CD8-positive, alpha-beta memory T cell (primary cell): ENCODE measurements at places on chromosomes 1 and 21. TPM values are rescaled to one million over a fixed set of nuclear protein-coding genes. Genes with fewer than 3 reads are reported as not detected.

The PRPF38A gene
- total RNA-seq: 123 TPM

DNA sequence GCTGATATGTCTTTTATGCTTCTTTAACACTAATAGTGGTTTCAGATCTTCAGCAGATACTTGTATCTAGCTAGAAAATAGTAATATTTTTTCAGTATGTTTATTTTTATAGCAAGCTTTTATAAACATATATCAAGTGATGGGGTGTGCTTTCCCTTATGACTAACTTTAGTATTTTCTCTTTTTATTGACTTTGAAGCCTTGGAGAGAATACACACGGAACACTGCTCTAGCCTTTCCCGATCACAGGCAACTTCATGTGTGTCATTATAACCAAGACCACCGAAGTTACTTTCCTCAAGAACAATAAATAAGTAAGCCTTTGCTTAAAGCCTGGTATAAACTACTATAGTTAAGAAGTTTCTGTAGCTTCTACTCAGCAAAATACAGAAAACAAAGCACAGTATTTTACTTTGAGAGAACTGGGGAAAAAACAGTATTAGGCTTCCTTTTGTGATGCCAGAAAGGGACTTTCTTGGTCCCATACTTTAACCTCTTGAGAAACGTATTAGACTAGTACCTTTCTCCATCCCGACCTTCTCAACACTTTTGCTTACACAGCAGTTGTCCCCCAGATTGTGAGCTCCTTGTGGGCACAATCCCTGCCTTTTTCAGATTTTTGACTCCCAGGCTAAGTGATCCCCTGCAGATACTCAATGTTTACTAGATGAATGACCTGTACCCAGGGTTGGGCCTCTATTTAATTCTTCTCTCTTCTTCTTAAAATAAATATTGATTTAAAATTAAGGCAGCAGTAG is 3.3 kb downstream of the ADSS2 start:
- no peaks in the 10 kb centered on the region for H3K27me3 ChIP-seq
- DNase-seq: no peak
- no peaks in the 10 kb centered on the region for H3K36me3 ChIP-seq
- no peak overlapping the region for H3K27ac ChIP-seq

DNA sequence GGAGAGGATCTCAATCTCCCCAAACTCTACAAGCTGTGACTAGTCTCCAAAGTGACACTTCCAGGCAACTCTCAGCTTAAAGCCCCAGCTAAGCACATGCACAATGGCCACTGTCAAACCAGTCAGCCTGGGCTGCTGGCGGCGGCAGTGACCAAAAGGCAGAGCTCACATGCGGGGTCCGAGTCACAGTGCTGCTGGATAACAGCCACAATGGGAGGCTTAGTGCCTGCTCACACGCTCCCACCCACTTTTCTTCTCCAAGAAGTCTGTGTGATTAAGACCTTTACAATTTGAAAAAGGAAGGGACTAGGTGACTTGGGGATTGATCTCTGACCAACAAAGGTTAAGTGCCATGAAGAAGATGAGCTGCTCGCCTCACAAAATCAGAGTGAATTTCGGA is 16.8 kb downstream of the RIPK4 start:
- H3K4me1 ChIP-seq: no peaks in the 10 kb centered on the region
- no peak overlapping the region for H3K4me3 ChIP-seq
- no peaks in the 10 kb centered on the region for H3K27me3 ChIP-seq

- H3K4me1 ChIP-seq: no peaks in the 10 kb centered on the region
- no peak overlapping the region for H3K27ac ChIP-seq
- H3K27me3 ChIP-seq: no peaks in the 10 kb centered on the region
- H3K36me3 ChIP-seq: no peaks in the 10 kb centered on the region
- no peak overlapping the region for H3K4me3 ChIP-seq
Observed at GRCh38 chr1:171674431-171675405, 22.2 kb upstream of the MYOC start.

DNA sequence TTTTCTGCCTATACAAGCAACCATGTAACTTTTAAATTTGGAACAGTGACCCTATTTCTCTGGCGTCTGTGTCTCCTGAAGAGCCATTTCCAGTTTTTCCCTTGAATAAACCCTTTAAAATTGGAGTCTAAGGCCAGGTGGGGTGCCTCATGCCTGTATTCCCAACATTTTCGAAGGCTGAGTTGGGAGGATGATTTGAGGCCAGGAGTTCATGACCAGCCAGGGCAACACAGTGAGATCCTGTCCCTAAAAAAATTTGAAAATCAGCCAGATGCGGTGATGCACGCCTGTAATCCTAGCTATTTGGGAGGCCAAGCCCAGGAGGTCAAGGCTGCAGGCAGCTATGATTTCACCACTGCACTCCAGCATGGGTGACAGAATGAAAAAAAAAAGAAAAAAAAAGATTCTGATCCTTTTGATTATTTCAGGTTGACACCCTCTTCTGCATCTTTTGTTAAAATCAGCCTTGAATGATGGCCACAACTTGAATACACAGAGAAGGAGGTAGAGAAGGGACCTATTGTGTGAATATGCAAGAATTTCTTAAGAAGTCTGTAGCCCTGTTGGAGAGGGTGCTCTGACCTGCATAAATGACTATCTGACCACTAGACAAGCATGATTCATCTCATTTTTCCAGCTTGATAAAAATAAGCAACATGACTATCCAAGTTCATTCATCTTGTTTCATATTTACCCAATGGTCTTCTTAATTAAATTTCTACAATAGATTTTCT is 40.2 kb upstream of the PARP1 start:
- no peak overlapping the region for H3K4me3 ChIP-seq
- no peaks in the 10 kb centered on the region for H3K27me3 ChIP-seq
- no peak overlapping the region for H3K27ac ChIP-seq
- H3K36me3 ChIP-seq: no peaks in the 10 kb centered on the region
- DNase-seq: no peak
- H3K4me1 ChIP-seq: peaks cover 33% of the 10 kb centered on the region
